ENCODE measurements at places on chromosomes 7 and 10. TPM values are rescaled to one million over a fixed set of nuclear protein-coding genes. Genes with fewer than 3 reads are reported as not detected.
A peak's percentile ranks its signal among the peaks of the same experiment; 100 is the strongest.

- no peaks in the 10 kb centered on the region for H3K36me3 ChIP-seq
- peak; percentile 76 for DNase-seq
- H3K4me3 ChIP-seq: peak overlapping the region; percentile 47
- peaks cover 20% of the 10 kb centered on the region for H3K4me1 ChIP-seq
- H3K27me3 ChIP-seq: no peaks in the 10 kb centered on the region
These were observed 29.8 kb downstream of the PLAU start for GRCh38 chr10:73940634-73941221.

GRCh38 chr7:25820432-25821040, 331.5 kb upstream of the NFE2L3 start:
- no peaks in the 10 kb centered on the region for H3K4me1 ChIP-seq
- no peaks in the 10 kb centered on the region for H3K27me3 ChIP-seq
- H3K36me3 ChIP-seq: no peaks in the 10 kb centered on the region
- DNase-seq: no peak
- no peak overlapping the region for H3K4me3 ChIP-seq

DNA sequence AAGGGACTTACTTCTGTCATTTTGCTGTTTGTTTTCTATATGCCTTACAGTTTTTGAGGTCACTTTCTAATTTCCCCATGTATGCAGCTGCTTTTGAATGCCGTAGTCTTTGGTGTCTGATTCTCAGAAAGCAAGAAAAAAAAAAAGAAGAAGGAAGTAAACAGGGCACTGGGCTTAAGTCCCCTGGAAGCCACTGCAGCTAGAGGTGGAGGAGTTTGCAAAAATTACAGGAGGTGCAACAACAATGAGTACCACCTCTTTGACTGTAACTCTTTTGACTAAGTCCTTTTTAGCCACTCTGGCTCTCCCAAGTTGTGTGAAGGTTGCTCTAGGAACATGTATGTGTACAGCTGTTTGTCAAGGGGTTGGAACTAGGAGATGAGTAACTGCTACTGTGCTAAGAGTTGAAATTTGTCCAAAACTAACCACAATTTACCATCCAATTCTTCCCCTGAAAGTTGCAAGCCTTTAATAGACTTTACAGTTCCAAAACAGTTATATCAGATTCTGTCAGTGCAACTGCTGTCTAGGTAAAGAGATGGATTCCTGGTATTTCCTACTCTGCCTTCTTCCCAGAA, 588.0 kb upstream of the LRRN3 start:
- H3K27me3 ChIP-seq: no peaks in the 10 kb centered on the region
- H3K4me1 ChIP-seq: no peaks in the 10 kb centered on the region
- H3K36me3 ChIP-seq: no peaks in the 10 kb centered on the region
- DNase-seq: no peak

GRCh38 chr7:29115130-29115687, 31.1 kb downstream of the CPVL start:
- no peak overlapping the region for H3K4me3 ChIP-seq
- H3K27me3 ChIP-seq: no peaks in the 10 kb centered on the region
- H3K36me3 ChIP-seq: no peaks in the 10 kb centered on the region
- no peak overlapping the region for H3K27ac ChIP-seq
- H3K4me1 ChIP-seq: no peaks in the 10 kb centered on the region

GRCh38 chr10:119755446-119755845, 29.6 kb downstream of the INPP5F start:
- H3K36me3 ChIP-seq: no peaks in the 10 kb centered on the region
- H3K27me3 ChIP-seq: no peaks in the 10 kb centered on the region
- no peak for DNase-seq
- no peak overlapping the region for H3K4me3 ChIP-seq

DNA sequence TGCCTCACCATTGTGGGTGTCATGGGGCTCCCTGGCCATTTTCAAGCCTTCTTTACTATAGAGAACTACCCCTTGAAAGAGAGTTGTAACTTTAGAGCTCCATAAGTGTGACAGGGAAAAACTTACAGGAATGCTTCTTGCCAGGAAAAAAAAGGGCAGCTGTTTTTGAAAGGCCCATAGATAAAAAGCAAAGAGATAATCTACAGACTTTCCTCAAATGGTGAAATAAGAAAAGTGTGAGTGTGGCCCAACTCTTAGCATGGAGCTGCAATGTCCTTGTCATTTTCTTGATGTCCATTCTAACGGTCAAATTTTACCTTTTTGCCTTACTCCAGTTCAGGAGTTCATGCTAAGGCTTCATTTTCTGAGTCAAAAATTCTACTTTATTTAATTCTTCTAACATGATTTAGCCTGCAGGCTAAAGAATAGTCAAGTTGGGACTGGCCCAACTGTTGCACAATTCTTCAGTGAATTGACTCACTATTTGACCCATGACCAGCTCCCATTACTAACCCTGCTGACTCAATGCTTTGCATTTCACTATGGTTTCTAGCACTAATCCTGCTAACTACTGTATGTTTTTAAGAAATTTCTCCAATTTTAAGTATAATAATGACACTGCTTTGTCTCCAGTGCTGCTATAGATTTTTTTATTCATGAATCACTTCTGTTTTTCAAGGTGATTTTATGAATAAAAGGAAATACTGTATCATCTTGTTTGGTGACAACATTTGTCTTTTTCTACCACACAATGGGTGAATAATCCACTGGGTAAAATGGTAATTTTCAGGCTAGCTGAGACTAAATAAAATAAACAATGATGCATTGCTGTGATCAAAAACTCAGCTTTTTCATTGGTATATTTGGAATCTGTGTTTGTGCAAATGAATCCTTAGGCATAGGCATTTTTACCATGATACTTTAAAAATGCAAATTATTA, 41.4 kb upstream of the SGCE start:
- no peaks in the 10 kb centered on the region for H3K27me3 ChIP-seq
- no peaks in the 10 kb centered on the region for H3K4me1 ChIP-seq
- peak; percentile 14 for DNase-seq

GRCh38 chr7:77859343-77859742, 60.8 kb downstream of the PHTF2 start:
- no peak overlapping the region for H3K27ac ChIP-seq
- H3K4me1 ChIP-seq: peaks cover 3% of the 10 kb centered on the region
- DNase-seq: no peak
- no peaks in the 10 kb centered on the region for H3K36me3 ChIP-seq

GRCh38 chr7:125326666-125327255, 397.1 kb upstream of the POT1 start:
- H3K4me3 ChIP-seq: no peak overlapping the region
- no peaks in the 10 kb centered on the region for H3K4me1 ChIP-seq
- DNase-seq: no peak

- no peak overlapping the region for H3K27ac ChIP-seq
- peaks cover 8% of the 10 kb centered on the region for H3K4me1 ChIP-seq
- no peak for DNase-seq
- H3K36me3 ChIP-seq: peaks cover 15% of the 10 kb centered on the region
- H3K27me3 ChIP-seq: no peaks in the 10 kb centered on the region
These were observed 54.8 kb downstream of the OGDH start for GRCh38 chr7:44661233-44661632.

GRCh38 chr10:23100331-23101030, 5.1 kb downstream of the MSRB2 start:
- no peak overlapping the region for H3K27ac ChIP-seq
- H3K4me3 ChIP-seq: no peak overlapping the region
- no peak for DNase-seq
- no peaks in the 10 kb centered on the region for H3K27me3 ChIP-seq

GRCh38 chr10:86678999-86679792, 10.9 kb downstream of the LDB3 start:
- no peaks in the 10 kb centered on the region for H3K27me3 ChIP-seq
- H3K4me1 ChIP-seq: peaks cover 83% of the 10 kb centered on the region
- no peak overlapping the region for H3K4me3 ChIP-seq
- DNase-seq: no peak
- H3K36me3 ChIP-seq: peaks cover 24% of the 10 kb centered on the region

DNA sequence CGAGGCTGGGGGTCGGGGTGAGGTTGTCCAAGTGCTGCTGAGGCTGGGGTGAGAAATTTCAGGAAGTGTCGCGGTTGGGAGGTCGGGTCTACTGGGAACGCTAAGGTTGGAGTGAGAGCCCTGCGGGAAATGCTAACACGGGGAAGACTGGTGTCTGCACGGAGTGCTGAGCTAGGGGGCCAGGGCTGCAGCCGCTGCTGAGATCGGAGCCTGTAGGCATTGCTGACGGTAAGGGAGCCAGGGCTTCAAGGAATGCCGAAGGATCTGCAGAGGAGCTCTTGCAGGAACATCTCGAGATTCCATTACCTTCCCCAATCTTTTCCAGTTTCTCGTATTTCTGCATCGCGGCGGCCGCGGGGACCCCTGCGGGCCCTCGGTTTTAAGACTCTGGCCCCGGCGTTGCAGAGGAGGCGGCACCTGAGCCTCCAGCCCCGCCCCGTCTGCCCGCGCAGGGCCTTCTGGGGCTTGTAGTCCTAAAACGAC, at the start of gene CDK5:
TSS of gene CDK5 (minus strand) at position 392 of the 483 bp plus-strand sequence. CDS start at position 343, 49 bp downstream.
- H3K36me3 ChIP-seq: no peaks in the 10 kb centered on the region
- H3K27ac ChIP-seq: peak within 1 kb of the TSS; percentile 97
- H3K27me3 ChIP-seq: no peaks in the 10 kb centered on the region
- DNase-seq: no peak
- peak within 1 kb of the TSS; percentile 98 for H3K4me3 ChIP-seq
- H3K4me1 ChIP-seq: peaks cover 34% of the 10 kb centered on the region

DNA sequence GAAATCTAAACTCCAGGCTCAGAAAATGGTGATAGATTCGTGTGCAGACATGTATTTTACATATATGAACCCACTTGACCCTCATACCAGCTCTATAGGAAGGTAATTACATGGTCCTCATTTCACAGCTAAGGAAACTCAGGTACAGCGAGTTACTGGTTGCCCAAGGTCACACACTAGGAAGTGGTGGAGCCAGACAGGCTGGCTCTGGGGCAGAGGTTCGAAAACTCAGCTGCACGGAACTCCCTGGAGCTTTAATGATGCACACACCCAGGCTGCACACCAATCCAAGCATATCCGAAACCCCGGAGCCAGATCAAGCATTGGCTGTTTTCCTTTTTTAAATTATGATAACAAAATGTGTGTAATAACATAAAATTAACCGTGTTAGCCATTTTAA, 172.4 kb downstream of the COBL start:
- no peak overlapping the region for H3K4me3 ChIP-seq
- no peaks in the 10 kb centered on the region for H3K36me3 ChIP-seq
- DNase-seq: no peak
- H3K27me3 ChIP-seq: no peaks in the 10 kb centered on the region
- H3K4me1 ChIP-seq: no peaks in the 10 kb centered on the region

GRCh38 chr10:58642283-58642682, 129.6 kb downstream of the BICC1 start:
- no peak for DNase-seq
- no peaks in the 10 kb centered on the region for H3K27me3 ChIP-seq
- H3K36me3 ChIP-seq: no peaks in the 10 kb centered on the region
- no peak overlapping the region for H3K27ac ChIP-seq

DNA sequence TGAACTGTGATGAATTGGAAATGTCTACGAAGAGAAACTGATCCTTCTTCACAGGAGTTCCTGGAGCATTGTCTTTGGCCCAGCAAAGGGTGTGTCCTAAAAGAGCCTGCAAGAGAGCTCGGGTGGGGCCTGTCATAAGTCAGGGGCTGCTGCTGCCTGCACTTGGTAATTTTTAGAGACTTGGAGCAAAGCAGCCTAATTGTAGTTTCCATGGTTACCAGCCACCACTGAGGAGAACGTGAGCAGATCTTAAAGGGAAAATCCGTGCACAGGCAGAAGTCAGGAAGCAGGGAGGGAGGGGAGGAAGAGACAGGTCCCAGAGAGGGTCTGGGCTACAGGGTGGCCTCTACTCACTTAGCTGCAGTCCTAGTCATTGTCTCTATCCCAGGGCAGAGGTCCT, 463.6 kb downstream of the PLXNA4 start:
- no peak overlapping the region for H3K4me3 ChIP-seq
- H3K36me3 ChIP-seq: no peaks in the 10 kb centered on the region
- H3K27me3 ChIP-seq: no peaks in the 10 kb centered on the region
- no peaks in the 10 kb centered on the region for H3K4me1 ChIP-seq
- H3K27ac ChIP-seq: no peak overlapping the region
- DNase-seq: no peak

GRCh38 chr10:88544140-88544870, 38.8 kb downstream of the RNLS start:
- H3K27ac ChIP-seq: no peak overlapping the region
- DNase-seq: no peak
- no peaks in the 10 kb centered on the region for H3K27me3 ChIP-seq
- H3K36me3 ChIP-seq: no peaks in the 10 kb centered on the region

DNA sequence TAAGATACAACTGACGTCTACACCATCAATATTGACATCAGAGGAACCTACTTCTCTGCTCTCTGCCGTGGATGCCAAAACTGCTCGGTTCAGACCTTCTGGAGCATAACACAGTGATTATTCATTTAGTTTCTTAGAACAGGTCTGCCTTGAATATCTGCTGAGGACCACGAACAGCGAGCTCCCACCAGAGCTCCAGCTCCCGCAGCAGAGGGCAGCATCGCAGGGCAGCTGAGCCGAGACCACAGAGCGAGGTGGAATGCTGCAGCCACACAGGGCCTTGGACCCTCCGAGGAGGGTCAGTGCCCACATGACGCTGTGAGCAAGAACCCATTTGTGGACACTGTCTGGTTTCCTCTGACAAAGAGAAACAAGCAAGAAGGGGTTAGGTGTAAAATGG, 6.8 kb downstream of the VIPR2 start:
- no peak overlapping the region for H3K4me3 ChIP-seq
- H3K36me3 ChIP-seq: peaks cover 5% of the 10 kb centered on the region
- H3K27ac ChIP-seq: no peak overlapping the region
- peaks cover 4% of the 10 kb centered on the region for H3K4me1 ChIP-seq

TAF5 gene
- total RNA-seq: 5.3 TPM

TNS3 gene
- total RNA-seq: 138 TPM

ARHGEF35 gene
- 1.1 TPM for total RNA-seq

TRPV6 gene
- not detected for total RNA-seq

PPRC1 gene
- 56.4 TPM for total RNA-seq

IDI1 gene
- 19.2 TPM for total RNA-seq

SLC13A1 gene
- total RNA-seq: not detected

CLRN3 gene
- not detected for total RNA-seq
